ENCODE measurements at places on chromosomes 3 and 15. TPM values are rescaled to one million over a fixed set of nuclear protein-coding genes. Genes with fewer than 3 reads are reported as not detected.

IMPDH2 gene
- 194 TPM for polyA plus RNA-seq

MUC20 gene
- polyA plus RNA-seq, result 0.12 TPM

HEXA gene
- polyA plus RNA-seq, result 103 TPM

IP6K2 gene
- polyA plus RNA-seq, result 155 TPM

CPN2 gene
- polyA plus RNA-seq, result 0.07 TPM

PPP1R14D gene
- not detected for polyA plus RNA-seq

DNA sequence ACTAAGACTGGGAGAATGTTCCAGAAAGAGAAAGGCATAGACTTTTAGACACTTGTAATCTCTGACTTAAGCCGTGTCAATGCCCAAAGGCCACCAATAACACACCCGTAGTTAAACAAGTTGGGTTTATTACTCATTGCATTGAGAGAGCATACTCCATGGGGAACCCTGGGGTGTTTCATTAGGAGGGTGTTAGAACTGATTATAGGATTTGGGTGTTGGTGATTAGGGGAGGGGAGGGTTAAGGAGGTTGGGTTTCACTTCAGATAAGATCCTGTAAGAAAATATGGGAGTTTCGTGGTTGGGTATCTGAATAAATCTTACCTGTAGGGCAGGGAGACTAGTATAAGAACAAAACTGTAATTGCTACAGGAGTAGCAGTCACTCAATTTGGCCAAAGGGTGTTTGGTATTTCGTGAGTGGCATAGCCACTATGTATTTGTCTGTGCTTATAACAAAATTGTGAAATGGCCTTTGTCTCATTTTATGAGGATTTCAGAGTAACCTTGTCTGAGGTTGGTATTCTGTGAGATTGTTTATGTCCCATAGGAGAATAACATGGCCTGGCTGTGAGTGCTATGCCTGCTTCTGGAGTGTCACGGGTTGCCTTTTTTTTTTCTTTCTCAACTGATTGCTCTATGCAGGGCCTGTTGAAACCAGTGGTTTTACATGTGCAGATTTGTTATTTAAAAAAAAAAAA lies 2.9 kb downstream of the HACD3 start:
- peaks cover 11% of the 10 kb centered on the region for H3K4me1 ChIP-seq
- H3K27me3 ChIP-seq, result no peaks in the 10 kb centered on the region
- H3K27ac ChIP-seq, result no peak overlapping the region
- DNase-seq, result peak; percentile 18

- no peaks in the 10 kb centered on the region for H3K4me1 ChIP-seq
- H3K27ac ChIP-seq, result no peak overlapping the region
- H3K36me3 ChIP-seq, result no peaks in the 10 kb centered on the region
- DNase-seq, result no peak
- H3K27me3 ChIP-seq, result peaks cover 4% of the 10 kb centered on the region
These were observed 157.5 kb downstream of the NUP210 start for GRCh38 chr3:13262493-13263211.

GRCh38 chr15:80840182-80841130 lies 61.3 kb downstream of the CEMIP start:
- no peaks in the 10 kb centered on the region for H3K27me3 ChIP-seq
- DNase-seq, result peak; percentile 28
- H3K36me3 ChIP-seq, result peaks cover 73% of the 10 kb centered on the region
- no peak overlapping the region for H3K27ac ChIP-seq

DNA sequence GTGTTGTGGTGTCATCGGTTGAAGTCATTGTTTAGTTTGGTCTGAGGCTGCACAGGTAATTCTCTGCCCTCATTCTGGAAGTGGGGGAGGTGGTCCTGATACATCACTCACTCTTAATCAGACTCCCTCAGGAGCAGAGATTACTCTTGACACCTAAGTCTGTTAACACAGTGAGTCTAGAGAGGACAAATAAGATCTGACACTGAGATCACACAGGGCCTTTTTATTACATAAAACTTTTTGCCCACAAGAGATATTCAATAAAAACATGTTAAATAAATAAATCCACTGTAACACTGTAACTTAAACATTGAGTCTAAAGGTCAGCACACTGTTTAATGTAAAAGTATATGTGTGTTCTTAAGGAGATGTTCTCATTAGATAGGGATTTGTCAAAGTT lies 57.1 kb upstream of the MBNL1 start:
- H3K27ac ChIP-seq, result no peak overlapping the region
- no peaks in the 10 kb centered on the region for H3K36me3 ChIP-seq
- DNase-seq, result peak; percentile 25
- H3K4me3 ChIP-seq, result no peak overlapping the region
- no peaks in the 10 kb centered on the region for H3K27me3 ChIP-seq
- H3K4me1 ChIP-seq, result peaks cover 4% of the 10 kb centered on the region

- DNase-seq, result no peak
- H3K27ac ChIP-seq, result no peak overlapping the region
- peaks cover 12% of the 10 kb centered on the region for H3K36me3 ChIP-seq
- H3K4me1 ChIP-seq, result peaks cover 12% of the 10 kb centered on the region
These were observed 185.3 kb downstream of the FNDC3B start for GRCh38 chr3:172224560-172225214.

DNA sequence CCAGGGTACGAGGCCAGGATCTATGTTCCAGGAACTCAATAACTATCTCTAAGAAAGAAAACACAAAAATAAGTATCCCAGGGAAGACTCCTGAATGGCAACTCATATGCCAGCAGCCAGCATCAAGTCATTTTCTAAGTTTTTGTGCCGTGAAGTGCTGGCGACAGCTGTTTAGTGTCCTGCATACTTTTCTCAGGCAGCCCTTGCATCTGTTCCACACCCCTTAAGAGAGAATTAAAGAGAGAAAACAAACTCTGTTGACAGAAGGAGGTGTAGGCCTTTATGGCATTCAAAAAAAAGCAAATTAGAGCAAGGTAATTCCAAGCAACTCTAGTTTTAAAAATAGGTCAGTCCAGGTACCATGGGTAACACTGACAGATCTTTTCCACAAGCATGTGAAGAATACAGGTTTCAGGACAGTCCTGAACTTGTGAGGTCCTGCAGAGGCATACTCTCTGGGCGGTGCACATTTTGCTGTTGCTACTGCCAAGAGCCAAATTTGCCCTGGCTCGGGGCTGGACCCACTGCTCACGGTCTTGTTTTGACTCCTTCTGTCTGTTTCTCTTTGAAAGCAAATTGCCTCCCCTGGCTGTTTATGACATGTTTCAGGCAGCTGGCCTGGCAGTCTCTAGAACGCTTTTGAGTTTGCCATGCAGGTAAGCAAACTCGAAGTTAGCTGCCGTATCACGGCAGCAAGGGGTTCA lies 252.1 kb upstream of the ADAMTS9 start:
- H3K4me3 ChIP-seq, result no peak overlapping the region
- no peaks in the 10 kb centered on the region for H3K27me3 ChIP-seq

DNA sequence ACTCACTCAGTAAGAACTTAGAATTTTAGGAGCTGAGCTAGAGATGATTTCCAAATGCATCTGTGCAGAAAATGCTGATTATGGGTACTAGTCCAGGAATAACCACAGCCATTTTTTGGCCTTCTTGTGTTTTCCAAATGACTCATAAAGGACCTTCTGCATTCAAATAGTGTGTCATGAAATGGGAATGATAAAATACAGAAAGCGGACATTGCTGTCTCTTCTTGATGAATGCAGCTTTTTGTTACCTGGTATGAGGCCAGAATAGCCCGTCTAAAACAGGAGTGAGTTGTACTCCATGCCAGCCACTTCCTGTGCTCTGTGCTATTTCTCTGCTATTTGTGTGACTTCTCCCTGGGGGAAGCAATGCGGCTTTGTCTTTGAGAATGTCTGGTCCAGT lies 20.5 kb upstream of the FRMD5 start:
- DNase-seq, result peak; percentile 90
- H3K27me3 ChIP-seq, result no peaks in the 10 kb centered on the region
- no peak overlapping the region for H3K4me3 ChIP-seq

DNA sequence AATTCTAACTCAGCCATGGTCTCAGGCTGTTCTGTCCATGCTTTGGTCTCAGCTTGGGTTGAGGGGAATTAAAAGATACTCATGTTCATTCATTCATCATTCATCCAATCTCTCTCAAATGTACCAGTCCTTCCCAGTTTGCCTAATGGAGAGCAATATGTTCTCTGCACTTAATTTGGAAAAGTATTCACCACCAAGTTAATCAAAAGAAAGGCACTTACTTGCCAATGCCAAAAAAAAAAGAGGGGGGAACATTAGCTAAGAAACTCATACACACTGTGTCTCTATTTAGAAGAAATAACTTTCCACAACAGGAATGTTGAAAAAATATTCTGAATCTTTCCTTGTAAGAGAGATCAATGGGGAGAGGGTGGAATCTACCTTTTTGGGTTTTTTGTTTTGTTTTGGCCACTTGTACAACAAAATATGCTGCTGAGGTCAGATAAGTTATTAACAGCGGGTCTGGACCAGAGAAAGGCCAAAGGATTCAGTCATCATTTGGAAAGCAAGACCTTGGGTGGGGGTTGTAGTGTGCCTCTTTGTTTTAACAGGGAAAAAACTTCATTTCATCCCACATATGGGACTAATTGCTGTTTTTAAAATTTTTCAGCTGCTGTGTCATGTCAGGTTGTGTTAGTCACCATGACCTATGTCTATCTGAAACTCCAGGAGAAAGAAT lies 152.3 kb downstream of the FBN1 start:
- no peak overlapping the region for H3K4me3 ChIP-seq
- peaks cover 42% of the 10 kb centered on the region for H3K36me3 ChIP-seq
- H3K27ac ChIP-seq, result peak overlapping the region; percentile 97
- peaks cover 12% of the 10 kb centered on the region for H3K4me1 ChIP-seq
- peak; percentile 95 for DNase-seq

DNA sequence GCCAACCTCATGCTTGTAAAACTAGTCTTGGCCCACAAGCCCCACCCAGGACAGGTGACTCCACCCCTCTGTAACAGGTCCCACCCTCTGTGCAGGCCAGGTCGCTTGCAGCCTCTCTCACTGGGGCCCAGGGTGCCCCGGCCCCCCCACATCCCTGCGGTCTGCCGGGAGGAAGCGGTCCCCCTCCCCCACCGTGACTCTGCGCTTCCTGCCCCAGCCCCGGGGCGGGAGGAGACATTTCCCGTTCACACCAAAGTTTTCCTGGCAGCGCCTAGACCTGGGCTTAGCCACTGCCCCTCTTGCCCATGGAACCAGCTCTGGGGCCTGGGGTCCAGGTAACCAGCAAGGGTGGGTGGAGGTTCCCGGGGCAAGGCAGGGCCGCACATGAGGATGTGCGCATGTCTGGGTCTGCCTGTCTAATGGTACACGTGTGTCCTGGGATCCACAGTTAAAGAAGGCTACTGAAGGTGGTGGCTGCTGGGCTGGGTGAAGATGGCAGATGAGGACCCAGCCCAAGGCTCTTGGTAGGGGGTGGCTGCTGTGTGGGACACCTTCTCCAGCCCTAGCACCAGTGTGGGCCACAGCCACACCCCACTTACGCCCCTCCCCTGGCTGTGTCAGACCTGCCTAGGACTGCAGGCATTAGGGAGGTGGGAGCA lies 8.4 kb downstream of the NBEAL2 start:
- H3K27me3 ChIP-seq, result no peaks in the 10 kb centered on the region
- H3K4me1 ChIP-seq, result no peaks in the 10 kb centered on the region
- H3K27ac ChIP-seq, result no peak overlapping the region

DNA sequence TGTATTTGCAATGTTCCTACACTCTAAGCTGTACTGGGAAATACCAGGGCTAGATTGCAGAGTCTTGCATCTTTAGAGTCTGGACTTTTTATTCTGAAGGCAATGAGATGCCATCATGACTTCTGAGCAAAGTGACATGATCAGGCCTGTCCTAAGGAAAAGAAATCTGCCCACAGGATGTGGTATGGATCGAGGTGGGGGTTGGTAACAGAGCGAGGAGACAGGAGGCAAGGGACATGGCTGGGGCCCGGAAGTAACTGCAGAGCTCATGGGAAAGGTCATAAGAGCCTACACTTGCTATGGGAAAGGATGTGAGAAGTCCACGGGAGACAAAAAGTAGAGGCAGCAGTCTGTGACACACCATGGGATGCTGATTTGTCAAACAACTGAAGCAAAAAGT lies 121.5 kb downstream of the OXNAD1 start:
- no peaks in the 10 kb centered on the region for H3K27me3 ChIP-seq
- no peak for DNase-seq
- peaks cover 31% of the 10 kb centered on the region for H3K4me1 ChIP-seq
- H3K27ac ChIP-seq, result no peak overlapping the region
- no peak overlapping the region for H3K4me3 ChIP-seq

DNA sequence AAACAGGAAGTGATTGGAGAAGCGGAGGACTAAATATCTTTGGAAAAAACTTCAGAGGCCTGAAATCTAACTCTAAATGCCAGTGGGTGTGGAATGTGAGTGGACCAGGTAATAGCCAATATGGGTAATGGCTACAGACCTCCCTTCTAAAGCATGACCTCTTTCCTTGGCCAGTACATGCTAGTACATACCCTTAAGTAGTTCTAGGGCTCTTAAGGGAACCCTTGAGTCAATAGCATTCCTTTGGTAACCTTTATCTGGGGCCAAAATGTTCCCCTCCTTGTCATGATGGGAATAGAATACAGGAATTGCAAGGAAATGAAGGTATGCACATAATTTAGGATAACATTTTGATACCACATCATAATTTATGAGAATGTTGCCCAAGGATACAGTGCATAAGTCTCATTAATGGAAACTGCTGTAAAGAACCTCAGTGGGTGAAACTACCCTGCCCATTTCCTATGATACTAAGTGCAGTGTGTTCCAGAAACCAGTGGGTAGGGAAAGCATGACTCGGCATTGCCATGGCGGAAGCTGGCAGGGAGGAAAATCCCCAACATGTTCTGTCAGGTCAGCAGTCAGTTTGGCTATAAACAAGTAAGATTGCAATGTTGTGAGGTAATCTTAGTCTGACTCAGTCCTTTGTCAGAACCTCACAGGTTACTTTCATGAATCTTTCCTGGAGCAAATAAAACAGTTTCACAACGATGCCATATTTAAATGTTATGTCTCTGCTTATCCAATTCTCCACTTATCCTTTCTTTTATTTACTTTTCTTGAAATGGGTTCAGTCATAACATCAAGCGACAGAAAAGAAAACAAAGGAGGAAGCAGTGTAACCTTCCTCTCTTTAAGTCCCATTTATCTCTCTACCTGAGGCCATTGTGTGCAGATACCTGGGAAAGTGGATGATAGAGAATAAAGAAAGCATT lies 23.5 kb upstream of the RAP2B start:
- DNase-seq, result peak; percentile 96
- peaks cover 3% of the 10 kb centered on the region for H3K4me1 ChIP-seq
- peak overlapping the region; percentile 64 for H3K27ac ChIP-seq
- H3K4me3 ChIP-seq, result no peak overlapping the region
- H3K36me3 ChIP-seq, result no peaks in the 10 kb centered on the region

All from IMR-90 (cell line).